HCEC 1CT (cell line): ENCODE measurements at places on chromosomes 7 and 10.

- peak; percentile 73 for DNase-seq
Observed at GRCh38 chr10:63166742-63167258, 33.7 kb downstream of the NRBF2 start.

DNA sequence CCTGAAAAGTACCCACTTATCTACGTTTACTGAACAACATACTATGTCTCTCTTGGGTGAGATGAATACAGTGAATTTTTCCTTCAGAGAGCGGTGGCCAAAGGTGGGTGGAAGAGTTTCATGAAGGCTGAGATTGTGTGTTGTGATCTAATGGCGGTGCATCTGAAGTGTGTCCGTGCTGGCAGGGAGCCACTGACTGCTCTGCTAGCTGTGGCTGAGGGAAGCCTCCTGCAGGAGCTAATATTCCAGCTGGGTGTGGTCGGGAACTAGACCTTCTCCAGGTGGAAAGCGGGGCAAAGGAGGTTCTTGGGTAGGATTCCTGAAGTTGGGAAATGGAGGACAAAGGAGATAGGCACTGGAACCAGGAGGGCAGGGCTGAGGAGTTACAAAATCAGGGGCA lies 69.2 kb upstream of the GRB10 start:
- no peak for DNase-seq

GRCh38 chr10:1736144-1736971 lies 967 bp downstream of the ADARB2 start:
- no peak for DNase-seq

GRCh38 chr10:104641187-104641936 lies at the start of gene SORCS3:
Gene SORCS3 (plus strand): TSS chr10:104641290.
- DNase-seq, result no peak

DNA sequence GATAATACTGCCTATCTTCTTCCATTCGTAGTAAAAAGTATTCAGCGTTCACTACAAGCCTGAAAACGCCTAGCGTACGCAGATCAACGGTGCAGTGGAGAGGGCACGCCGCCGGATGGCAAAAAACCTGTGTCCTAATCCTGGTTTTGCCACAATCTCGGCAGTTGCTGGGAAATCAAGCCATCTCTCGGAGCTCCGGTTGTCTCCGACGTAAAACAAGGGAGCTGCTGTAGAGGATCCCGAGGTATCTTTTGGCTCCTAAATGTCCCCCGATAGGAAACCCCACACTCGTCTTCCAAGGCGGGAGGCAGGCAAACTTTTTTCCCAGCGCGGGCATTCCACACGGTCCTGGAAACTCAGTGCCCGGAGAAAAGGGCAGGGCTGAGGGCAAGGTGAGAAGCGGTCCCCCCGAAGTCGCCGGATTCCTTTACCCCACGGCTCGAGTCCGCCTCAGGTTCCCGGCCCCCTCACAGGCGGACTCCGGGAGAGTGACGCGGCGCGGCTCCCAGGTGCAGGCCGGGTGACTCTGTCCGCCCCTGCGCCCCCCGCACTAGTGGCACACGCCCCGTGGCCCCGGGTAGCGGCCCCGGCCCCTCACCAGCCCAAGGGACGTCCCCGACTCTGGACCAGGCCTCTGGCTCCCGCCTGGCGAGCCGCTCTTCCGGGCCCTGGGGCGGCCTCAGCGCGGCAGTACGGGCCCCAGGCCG lies 649 bp downstream of the IDE start:
- no peak for DNase-seq

DNA sequence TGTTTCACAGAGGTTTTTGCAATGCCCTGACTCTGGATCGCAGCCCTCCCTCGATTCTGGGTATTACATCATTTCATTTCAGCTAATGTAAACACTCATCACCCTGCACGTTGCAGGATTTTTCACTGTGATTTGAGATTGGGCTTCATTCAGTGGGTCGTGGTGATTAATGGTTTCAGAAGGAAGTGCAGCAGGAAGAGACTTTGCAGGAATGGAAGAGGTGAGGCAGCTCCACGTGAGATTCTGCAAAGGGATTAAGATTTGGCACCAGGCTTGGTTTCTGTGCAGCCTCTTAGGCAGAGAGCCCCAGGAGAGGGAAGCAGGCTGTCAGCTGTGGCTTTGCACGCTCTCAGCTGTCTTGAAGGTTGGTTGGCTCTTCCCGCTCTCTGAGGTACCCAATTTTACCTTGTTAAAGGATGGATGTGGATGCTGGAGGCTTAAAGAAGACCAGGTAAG lies 95.2 kb downstream of the PLCE1 start:
- peak; percentile 56 for DNase-seq

DNA sequence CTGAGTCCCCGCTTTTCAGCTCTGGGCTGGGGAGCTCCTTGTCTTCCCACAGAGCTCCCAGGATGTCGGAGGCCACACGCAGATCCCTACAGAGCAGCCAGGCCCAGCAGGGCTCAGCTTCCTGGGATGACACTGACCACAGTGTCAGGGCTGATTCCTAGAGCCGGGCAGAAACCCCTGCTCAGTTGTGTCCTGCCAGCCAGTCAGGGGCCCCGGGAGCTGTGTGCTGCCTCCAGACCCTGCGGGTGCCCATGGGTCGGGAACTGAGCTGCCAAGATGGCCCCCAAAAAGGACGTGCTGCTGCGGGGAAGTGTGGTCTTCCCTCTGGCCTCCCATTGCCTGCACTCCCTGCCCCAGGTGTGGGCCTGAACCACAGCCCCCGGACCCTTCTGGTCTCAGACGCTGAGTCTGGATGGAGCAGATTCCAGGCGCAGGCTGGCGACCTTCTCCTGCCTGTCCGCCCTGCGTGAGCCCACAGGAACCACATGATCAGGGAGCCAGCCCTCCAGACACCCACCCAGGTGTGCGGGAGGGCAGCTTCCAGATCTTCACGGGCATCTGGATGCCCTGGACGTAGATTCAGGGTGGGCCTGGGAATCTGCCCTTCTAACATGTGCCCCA lies 217.4 kb downstream of the MAD1L1 start:
- DNase-seq, result no peak

DNA sequence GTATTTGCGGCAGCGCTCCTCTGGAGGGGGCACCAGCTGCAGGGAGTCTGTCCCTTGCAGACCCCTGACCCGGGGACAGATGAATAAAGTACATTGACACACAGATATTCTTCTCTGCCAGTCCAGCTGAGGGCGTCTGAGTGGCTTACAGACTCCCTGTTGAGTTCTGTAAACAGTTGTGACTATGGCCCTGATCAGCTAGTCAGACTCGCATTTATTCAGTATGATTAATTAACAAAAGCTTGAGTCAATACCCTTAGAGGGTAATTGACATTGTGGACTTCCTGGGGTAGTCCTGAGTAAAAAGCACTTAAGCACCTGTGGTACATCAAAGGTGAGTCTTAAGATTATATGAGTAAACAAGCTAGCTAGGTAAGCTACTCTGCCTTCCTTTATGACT lies 21.0 kb downstream of the ANKRD30A start:
- no peak for DNase-seq

- DNase-seq, result no peak
Observed at GRCh38 chr10:113933894-113934532, 79.6 kb downstream of the NHLRC2 start.

DNA sequence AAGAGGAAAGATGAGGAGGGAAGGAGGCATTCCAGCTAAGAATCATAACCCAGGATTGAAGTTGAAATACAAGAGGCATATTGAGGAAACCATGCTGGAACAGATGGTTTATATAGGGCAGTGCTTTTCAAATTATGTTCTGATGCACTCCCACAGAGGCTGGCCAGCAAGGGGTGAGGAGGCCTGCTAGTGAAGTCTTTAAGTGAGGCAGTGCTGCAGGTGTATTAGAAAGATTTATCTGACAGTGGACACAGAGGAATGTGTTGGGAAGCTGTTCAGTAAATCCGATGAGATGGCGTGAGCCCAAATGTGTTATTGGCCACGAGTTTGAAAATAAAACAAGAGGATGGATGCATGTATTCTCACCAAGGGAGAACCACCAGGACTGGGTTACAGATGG lies 28.6 kb downstream of the REEP3 start:
- no peak for DNase-seq

DNA sequence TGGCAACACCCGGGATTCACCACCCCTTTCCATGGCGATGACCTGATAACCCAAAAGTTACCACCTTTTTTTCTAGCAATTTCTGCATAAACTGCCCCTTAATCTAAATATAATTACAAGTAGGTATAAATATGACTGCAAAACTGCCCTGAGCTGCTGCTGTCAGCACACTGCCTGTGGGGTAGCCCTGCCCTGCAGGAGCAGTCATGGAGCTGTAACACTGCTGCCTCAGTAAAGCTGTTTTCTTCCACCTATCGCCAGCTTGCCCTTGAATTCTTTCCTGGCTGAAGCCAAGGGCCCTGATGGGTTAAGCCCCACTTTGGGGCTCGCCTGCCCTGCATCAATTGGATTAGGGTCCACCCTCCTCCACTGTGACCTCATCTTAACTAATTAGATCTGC lies 368.8 kb downstream of the SFMBT2 start:
- DNase-seq, result no peak

DNA sequence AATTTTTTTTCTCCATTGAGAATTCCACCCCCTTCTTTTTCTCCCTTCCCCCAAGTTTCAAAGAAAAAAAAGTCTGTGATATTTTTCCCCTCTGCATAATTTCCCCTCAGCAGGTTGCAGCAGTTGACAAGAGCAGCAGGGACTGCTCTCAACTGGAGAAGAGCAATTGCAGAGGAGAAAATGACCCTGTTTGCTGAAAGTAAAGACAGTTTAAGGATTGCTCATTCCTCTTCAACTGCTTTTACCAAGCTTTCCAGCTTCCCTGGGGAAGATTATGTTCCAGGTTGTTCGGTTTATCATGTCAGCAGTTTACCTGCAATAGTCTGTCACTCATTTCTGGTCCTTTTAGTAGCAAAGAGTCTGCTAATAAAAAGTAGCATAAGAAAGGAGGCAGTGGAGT lies 16.2 kb downstream of the AGK start:
- DNase-seq, result no peak

DNA sequence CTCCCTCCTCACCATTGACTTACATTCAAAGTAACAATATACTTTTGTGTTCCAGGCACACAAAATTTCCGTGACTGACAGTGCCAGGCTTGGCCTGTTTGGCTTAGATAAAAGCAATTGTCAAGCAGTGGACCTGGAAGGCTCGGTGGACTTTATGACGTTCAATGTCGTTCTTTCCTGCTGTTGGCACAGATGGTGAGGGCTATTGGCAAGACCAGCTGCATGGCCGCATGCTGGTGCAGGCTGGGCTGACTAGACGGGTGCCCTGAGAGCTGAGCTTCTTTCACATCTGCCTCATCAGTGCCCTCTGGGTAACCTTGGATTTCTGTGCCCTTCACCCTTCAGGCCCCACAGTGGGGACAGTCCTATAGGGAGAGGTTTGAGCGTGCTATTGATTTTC lies 45.2 kb downstream of the WIPF3 start:
- no peak for DNase-seq

DNA sequence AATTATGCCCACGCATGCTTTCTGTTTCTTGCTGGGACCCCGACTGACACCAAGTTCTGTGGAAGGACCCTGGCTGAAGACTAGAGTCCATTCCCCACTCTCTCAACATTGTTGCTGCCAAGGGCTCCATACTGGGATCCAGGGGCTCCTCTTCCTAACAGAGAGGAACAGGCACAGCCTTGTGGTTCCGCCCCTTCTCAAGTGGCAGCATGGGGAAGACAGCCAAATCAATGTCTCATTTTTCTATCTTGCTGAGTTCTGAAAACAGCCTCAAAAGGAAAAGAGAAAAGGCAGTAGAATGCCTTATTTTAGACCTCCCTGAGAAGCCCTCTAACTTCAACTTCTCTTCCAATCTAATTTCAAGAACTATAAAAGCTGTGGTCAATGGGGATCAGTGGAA lies 23.7 kb upstream of the LAMB1 start:
- DNase-seq, result no peak

- DNase-seq, result no peak
Observed at GRCh38 chr7:50659329-50659965, 94.2 kb upstream of the DDC start.

DNA sequence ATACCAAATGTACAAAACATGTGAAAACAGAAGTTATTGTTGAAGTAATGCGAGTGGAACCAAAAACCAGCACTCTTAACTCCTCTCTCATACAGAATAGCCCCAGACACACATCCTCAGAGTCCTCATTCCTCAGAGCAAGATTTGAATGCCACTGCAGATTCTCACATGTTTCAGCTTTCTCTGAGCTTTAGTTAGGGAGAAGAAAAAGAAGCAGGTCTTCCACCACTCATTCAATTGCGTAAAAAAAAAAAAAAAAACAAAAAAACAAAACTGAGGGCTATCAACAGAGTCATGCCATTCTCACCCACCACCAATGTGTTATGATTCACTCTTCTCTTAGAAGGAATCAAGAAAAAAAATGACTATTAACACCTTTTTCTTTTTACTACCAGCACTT lies 287.7 kb downstream of the IPMK start:
- peak; percentile 15 for DNase-seq

DNA sequence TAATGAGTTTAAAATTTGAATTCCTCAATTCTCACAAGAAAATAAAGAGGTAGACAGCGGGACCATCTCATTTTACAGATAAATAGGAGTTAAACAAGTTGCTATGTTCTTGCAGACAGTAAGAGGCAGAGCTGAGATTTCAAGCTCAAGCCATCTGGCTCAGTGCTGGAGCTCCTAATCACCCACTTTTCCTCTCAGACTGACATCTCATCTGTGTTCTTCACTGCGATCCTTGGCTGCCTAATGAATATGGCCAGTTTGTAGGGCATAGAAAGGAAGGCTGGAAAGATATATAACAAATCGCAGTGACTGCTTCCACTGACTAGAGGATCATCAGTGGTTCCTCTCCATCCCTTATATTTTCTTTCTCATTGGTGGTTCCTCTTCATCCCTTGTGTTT lies 151.2 kb downstream of the MPP7 start:
- DNase-seq, result no peak

GRCh38 chr7:30430276-30430675 lies 48.3 kb downstream of the NOD1 start:
- DNase-seq, result no peak

DNA sequence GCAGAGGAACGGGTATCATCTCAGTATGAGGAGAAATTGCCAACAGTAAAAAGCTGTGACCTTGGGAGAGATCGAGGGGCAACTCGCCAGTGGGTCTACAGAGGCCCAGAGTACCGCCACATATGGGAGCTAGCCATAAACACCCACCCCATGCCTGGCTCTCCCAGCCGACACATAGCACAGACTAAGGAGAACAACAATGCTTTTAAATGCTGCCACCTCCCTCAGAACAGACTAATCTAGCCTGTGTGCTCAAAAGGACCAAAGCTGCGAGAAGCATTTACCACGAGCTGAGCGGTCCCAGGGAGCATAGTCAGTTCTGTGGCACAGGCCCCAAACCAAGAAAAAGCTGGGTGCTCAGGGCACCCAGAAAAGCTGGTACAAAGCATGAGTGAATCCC lies 73.3 kb downstream of the LSM5 start:
- no peak for DNase-seq
